ENCODE measurements at places on chromosomes 4 and X.

DNA sequence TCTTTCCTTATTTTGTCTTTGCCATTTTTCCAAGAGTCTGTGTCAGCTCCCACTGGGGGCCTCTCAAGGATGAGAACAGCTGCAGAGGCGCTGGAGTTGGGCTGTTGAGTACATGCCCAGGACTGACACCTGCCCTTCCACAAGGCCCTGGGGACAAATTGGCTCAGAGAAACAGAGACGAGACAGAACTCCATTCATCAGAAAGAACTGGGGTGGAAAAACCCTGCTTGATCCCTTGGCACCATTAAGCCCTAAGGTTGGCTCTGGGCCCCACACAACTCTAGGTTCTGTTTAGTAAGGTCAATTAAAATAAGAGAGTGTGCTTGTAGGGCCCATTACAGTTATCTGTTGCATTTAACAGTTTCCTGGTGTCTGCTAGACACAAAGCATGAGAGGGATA lies 63.6 kb downstream of the DCX start:
- no peak for DNase-seq

GRCh38 chr4:90889171-90889570 lies 762.0 kb downstream of the CCSER1 start:
- DNase-seq = no peak

- DNase-seq = no peak
These were observed 1634.3 kb upstream of the ADGRL3 start for GRCh38 chr4:59565836-59566235.

DNA sequence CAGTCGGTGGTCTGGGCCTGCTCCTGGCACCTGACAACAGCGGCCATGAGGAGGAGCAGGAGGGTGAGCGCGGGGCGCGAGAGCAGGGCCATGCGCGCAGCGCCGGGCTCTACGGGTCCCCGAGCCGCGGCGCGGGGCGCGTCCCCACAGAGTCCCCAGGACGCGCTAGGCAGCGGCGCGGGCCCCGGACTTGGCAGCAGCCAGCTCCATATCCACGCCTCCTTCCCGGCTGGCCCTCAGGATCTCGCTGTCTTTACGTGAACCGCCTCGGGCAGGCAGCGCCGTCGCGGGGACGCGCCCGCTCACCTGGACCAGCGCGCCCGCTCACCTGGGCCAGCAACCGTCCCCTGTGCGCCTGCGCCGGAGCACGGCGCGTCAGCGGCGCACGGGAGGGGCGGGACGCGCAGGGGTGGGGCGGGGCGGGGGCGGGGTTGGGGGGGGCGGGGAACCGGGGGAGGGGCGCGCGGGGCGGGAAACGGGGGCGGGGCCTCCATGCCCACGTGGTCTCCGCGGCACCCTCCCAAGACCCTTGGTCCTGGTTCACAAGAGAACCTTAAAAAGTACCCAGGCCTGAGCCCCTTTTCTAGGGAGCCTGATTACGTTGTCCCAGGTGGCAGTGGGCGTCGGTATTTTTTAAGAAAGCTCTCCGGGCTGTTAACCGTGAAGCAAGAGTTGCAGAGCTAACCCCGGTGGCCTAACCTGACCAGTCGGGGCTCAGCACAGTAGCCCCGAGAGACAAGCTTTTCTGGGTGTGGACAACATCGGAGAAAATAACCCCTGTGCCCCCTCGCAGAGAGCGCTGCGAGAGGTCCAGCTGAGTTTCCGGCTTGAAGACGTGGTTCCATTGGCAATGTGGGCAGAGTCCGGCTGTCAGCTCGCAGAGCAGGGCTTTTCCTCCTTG lies at the start of gene PLA2G12A:
Gene PLA2G12A (minus strand): TSS at position 353 of the 901 bp plus-strand sequence. CDS start 261 bp downstream, at position 92.
- peak; percentile 97 for DNase-seq

- DNase-seq = peak; percentile 6
These were observed 102.3 kb upstream of the GRIA3 start for GRCh38 chrX:123081776-123082175.

- DNase-seq = peak; percentile 65
These were observed 85.3 kb upstream of the RBPJ start for GRCh38 chr4:26235500-26235899.

- no peak for DNase-seq
These were observed 39.2 kb upstream of the UGT2B7 start for GRCh38 chr4:69056921-69057550.

DNA sequence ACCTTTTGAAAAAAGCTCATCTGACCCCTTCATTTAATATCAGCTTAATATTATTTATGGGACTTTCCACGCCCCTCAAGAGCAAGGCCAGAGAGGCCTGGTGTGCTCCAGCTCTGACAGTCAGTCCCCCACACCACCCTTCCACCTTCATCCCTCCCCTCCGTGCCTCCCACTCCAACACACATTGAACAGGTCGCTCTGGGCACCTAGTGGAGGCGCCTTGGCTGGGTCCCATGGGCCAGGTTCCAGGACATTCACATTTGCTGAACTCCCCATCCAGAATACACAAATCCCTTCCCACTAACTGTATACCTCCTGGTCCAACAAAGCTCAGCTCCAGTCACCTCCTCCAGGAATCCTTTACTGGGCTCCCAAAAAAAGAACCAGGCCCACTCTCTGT lies 137.5 kb downstream of the BCOR start:
- no peak for DNase-seq

DNA sequence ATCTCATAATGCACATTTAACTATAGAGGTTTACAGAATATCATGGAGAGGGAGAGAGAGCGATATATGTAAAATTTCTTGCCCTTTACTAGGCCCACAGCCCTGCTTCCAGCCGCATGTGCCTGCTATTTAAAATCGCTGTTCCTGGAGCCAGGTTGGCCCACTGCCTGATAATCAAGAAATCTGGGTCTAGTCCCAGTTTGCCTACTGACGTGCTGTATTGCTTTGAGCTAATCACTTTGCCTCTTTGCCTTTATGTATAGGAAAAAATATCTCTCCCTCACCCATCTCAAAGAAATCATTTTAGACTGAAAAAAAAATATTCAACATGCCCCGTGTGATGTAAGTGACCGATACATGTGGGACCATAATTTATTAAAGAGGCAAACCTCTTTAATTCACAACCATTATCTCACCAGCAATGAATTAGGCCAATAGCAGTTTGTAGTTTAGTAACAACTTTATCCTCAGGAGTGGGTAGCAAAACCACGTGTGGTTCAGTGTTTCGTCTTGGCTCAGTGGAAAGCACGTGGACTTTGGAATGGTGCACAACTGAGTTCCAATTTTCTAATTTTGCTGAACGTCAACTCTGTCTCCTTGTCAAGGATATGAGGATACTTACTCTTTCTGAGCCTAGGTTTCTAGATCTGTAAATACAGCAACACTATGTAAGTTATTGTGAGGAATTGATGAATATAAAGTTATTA lies 62.6 kb downstream of the GRXCR1 start:
- no peak for DNase-seq

DNA sequence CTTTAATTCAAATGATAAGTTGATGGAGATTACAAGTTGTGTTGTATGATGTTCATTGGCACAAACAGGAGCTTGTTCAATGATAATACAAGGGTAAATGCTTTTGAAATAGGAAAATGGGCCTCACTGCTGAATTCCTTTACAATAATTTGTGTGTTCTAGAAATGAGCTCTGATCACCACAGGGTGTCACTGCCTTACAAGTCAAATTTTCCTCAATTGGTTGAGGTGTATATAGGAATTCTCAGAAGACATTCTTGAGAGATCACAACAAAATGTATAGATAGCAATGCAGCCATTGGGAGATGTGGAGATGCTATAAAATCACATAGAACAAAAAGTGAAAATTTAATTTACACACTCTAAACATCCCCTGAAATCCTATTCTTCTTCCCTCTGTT lies 49.6 kb downstream of the KLF8 start:
- peak; percentile 4 for DNase-seq

All from AG20443 (cell line).